ENCODE measurements at places on chromosomes 7 and 10.
A peak's percentile ranks its signal among the peaks of the same experiment; 100 is the strongest.

GRCh38 chr7:66631471-66631870, 2.8 kb downstream of the KCTD7 start:
- DNase-seq: no peak

GRCh38 chr10:15684768-15685167, 35.0 kb downstream of the ITGA8 start:
- no peak for DNase-seq

DNA sequence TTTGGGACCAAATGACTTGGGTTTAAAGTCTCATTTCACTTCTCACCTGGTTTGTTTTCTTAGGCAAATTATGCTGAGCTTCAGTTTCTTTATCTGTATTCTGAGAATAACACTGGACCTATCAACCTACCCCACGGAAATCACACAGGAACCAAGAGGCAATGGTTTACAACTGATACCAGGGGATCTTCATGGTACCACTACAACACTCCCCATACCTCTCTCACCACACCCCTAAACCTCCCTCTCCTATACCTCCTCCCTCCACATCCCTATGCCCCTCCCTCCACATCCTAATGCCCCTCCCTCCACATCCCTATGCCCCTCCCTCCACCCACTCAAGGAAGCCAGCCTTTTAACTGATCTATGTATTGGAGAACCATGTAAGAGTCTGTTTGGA, 9.9 kb downstream of the FAM204A start:
- no peak for DNase-seq

DNA sequence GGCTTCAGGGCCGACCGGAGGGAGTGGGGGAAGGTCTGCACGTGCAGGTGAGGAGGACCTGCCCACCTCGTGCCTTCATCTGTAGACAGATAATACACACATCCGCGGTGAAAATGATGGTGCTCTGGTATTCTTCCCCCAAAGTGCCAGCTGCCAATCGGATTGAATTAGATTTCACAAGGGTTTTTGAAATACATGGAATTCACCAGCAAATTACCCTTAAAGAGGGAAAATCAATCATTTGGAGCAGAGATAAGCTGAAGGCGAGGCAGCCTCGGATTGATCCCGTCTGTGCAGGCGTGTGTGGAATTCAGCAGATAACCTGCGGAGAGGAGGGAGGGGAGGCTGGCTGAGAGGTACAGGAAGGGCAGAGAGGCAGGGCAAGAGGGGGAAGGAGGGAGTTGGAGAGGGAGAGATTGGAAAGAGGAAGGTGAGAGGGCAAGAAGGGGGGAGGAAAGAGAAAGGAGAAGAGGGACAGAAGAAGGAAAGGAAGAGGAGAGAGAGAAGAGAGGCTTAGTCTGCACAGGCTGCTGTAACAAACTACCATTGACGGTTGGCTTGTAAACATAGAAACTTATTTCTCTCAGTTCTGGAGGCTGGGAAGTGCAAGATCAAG, 84.2 kb downstream of the C10orf105 start:
- no peak for DNase-seq

- no peak for DNase-seq
Observed at GRCh38 chr10:13000431-13000830, 1.1 kb downstream of the CCDC3 start.

- DNase-seq: peak; percentile 9
Observed at GRCh38 chr7:66682350-66683093, 53.8 kb downstream of the KCTD7 start.

GRCh38 chr10:18401416-18402195, 249.8 kb downstream of the NSUN6 start:
- no peak for DNase-seq

GRCh38 chr10:17075533-17076359, 53.9 kb downstream of the CUBN start:
- no peak for DNase-seq

GRCh38 chr7:145490356-145490755, 626.2 kb upstream of the CNTNAP2 start:
- DNase-seq: no peak

- no peak for DNase-seq
Observed at GRCh38 chr10:128172756-128173155, 46.5 kb upstream of the MKI67 start.

- no peak for DNase-seq
Observed at GRCh38 chr7:144649120-144649519, 186.7 kb downstream of the TPK1 start.

DNA sequence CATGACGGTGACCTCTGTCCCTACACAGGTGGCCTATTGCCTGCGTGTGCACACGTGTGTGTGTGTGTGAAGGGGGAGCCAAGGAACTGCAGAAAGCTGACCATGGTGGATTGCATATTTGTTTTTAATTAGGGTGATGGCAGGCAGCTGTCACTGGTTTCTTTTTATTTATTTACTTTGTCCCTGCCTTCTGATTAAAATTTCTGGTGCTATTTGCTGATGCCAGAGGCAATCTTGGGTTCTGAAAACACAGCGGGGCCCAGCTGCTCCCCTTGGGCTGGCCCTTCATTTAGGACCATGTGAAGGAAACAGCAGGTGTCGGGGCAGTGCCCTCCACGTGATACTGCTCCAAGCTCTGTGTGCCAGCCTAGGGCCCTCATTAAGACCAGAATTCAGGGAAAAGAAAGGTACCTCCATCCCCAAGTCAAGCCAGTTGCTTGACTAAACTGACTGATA, 71.3 kb upstream of the PODXL start:
- DNase-seq: no peak

DNA sequence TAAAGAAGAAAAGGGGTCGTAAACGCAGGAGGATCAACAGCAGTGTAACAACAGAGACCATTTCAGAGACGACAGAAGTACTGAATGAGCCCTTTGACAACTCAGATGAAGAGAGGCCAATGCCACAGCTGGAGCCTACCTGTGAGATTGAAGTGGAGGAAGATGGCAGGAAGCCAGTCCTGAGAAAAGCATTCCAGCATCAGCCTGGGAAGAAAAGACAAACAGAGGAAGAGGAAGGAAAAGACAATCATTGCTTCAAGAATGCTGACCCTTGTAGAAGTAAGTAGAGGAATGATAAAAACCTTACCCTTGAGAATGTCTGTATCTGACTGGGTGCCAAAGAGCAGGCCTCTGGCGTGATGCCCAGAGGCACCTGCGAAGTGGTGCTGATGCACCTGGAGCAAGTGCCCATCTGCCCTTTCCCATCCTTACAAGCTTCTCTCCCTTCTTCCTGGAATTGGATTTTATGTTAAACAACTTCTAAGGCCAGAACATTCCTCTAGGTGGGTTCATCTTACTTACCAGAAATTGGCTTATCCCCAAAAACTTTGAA, 86.4 kb upstream of the SAMD8 start:
- DNase-seq: no peak

GRCh38 chr10:122331615-122332446, 42.7 kb upstream of the PLEKHA1 start:
- no peak for DNase-seq

DNA sequence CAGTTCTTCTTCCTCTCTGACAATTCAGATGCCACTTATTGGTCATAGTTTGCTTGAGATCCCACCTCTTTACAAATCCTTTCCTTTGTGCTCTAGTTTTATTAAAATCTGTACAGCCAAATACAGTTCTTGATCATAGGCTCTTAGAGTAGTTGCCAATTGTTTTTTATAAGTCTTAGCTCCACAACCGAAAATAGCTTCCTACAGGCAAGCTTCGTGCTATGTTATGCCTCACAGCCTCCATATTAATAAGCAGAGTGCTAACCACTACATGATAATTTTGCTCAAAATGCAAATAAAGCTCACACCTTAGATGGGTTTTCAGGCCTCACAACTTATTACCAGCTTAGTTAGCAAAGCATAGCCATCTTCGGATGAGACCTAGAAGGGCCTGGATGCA, 688.9 kb downstream of the MAGI2 start:
- DNase-seq: no peak

DNA sequence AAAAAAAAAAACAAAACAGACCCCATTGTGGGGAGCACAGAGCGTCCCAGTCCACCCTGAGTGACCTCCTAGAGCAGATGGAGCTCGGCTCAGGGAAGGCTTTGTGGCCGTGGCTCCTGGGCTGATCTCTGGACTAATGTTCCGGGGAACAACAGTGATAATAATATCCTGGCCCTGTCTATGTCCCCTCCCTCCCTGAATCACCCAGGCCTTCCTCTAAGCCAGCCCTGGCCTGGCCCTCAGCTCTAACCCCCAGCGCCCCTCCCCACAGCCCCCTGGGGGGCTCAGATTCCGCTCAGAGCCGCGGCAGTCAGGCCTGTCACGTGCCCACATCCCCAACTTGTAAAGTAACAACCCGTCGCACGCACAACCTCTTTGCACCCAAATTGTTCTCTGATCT, 48.3 kb downstream of the MICALL2 start:
- no peak for DNase-seq

DNA sequence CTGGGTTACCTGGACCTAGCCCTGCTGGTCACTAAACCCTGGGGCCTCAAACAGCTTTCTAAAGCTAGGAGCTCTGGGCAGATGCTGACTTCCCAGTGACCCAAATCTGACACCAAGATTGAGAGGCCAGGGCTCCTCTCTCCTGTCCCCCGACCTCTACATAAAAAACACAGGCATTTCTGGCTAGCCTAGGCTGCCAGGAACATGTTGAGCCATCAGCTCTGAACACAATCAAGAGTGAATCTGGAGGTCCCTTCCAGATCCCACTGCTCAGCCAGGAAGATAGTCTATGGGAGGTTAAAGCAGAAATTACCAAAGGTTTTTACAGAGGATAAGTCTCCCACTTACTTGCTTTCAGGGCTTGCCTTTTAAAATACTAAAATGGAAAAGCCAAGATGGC, 22.1 kb upstream of the PDE1C start:
- no peak for DNase-seq

DNA sequence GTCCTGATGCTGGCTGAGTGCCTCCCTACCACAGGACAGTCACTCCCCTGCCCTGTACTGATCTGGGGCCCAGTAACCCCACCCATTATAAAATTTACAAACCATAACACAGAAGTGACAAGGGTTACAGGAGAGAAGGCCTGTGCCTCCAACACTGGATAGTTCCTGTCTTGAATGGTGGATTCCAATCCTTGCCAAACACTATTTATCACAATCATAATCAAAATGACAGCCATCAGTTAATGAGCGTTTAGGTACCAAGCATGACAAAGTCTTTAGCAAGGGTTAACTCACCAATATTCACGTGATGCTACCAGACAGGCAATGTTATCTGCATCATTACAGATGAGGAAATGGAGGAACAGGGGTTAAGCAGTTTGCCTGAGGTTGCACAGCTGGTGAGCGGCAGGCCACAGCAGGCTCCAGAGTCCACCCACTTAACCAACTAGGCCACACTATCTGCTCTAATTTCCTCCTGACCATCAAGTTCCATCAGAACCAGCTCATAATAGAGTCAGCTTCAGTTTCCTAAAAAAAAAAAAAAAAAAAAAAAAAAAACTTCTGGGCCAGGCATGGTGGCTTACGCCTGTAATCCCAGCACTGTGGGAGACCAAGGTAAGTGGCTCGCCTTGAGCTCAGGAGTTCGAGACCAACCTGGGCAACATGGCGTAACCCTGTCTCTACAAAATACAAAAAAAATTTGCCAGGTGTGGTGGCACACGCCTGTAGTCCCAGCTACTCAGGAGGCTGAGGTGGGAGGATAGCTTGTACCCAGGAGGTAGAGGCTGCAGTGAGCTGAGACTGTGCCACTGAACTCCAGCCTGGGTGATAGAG, 14.2 kb downstream of the PDLIM1 start:
- no peak for DNase-seq

DNA sequence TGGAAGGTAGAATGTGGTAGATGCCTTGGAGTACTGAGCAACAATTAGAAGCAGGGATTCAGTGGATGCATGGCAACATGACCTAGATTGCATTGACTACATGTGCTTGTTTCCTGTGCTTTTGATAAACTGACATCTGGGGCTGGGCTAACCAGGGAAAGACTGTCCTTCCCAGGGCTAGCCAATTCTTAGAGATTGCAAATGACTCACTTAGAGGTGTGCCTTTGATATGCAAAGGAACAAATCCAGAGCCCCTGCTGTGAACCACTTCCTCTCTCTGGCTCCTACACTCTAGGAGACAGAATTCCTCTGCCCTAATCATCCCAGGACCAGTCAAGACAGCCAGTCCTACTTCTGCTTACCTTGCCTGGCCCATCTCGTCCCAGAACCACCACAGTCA, 651.5 kb downstream of the LRMDA start:
- DNase-seq: no peak

- no peak for DNase-seq
Observed at GRCh38 chr7:87000344-87000743, 59.1 kb downstream of the ELAPOR2 start.

DNA sequence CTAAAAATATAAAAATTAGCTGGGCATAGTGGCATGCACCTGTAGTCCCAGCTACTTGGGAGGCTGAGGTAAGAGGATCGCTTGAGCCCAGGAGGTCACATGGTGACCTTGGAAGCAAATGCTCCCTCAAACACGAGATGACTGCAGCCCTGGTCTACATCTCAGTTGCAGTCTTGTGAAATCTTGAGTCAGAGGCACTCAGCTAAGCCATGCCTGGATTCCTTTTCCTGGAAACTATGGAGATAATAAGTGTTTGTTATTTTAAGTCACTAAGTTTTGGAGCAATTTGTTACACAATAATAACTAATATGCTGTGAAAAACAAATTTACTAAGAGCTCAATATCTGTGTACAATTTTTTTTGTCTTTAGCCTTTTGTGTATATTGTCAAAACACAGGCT, 284.3 kb upstream of the KAT6B start:
- no peak for DNase-seq

- no peak for DNase-seq
Observed at GRCh38 chr10:113476673-113477072, 76.2 kb upstream of the HABP2 start.

DNA sequence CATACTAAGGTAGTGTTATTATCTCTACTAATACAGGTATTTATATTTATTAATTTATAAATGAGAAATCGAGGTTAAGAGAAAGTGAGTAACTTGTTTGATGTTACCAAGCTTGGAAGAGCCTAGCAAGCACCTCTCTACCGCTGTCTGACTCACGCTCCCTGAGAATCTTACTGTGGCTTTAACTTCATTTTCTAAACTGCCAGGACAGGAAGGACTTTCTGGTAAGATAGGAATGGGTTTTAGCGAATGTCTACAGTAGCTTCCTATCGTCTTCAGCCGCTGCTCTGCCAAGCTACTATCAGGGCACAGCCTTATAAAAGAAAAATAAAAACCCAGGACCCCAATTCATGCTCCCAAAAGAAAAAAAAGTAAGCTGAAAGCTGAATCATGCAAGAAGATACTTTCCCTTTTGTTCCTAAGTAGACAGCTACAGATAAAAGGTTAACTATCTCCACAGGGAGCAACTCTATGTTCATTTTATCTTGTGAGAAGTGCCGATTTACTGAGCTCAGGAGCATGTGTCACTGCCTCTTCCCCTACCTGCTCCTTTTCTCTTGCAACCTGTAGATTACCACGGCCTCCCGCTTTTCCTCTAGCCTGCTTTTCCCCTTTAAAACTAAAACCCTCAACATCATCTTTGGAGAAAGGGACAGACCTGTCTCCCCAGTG, 60.2 kb downstream of the THNSL1 start:
- DNase-seq: no peak

- DNase-seq: no peak
Observed at GRCh38 chr7:3191548-3191947, 109.5 kb upstream of the SDK1 start.

- DNase-seq: no peak
Observed at GRCh38 chr10:113646336-113647201, 17.3 kb downstream of the NRAP start.

- DNase-seq: no peak
Observed at GRCh38 chr10:11035301-11035991, 17.8 kb downstream of the CELF2 start.

Data from stimulated activated CD4-positive, alpha-beta T cell treated with anti-CD3 and anti-CD28 coated beads, Interleukin-12 subunit alpha, Interleukin-12 subunit beta, amount 100 ng/mL, for 24 hours (primary cell).